T-helper 2 cell treated with Interferon-gamma antibody and Interleukin-4, amounts not matched to agents 5 μg/mL and 100 μg/mL, for 36 hours (primary cell): ENCODE measurements at places on chromosomes 5 and 9.

DNA sequence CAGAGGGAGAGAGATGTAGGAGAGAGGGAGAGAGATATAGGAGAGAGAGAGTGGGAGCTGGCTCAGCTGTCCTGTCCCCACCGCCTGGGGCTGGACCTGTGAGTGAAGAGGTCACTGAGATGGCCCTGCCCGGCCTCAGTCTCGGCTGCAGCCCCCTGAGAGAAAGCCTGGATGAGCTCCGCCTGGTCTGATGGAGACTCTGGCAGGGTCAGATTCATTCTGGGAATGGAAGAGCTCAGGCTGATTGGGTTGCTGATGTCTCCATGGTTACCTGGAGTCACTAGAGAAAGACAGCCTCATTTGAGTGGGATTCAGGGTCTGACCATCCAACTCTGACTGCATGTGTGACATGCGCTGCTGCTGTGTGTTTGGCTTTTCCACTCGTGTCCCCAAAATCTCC lies 27.1 kb upstream of the SEMA4D start:
- peak overlapping the region; percentile 76 for H3K4me3 ChIP-seq
- no peaks in the 10 kb centered on the region for H3K27me3 ChIP-seq

DNA sequence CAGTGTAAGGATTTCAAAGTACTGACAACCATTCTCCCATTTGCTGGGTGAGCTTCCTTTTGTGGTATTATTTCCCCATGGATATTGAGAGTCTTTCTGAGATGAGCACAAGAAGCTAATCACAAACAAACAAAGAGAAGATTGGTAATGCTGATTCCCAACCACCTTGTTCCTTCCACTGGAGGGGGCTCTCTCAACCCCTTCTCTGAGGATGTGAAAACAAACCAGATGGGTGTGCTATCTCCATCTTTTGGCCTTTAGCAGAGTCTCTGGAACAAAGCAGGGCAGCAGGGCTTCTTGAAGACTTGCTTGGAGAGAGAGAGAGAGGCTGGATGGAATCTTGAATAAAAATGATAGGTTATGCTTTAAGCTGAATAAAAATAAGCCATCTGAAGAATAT lies 576.7 kb upstream of the ZNF462 start:
- no peaks in the 10 kb centered on the region for H3K4me1 ChIP-seq
- H3K36me3 ChIP-seq = no peaks in the 10 kb centered on the region
- H3K4me3 ChIP-seq = no peak overlapping the region
- no peak overlapping the region for H3K27ac ChIP-seq
- H3K27me3 ChIP-seq = no peaks in the 10 kb centered on the region

- H3K27ac ChIP-seq = no peak overlapping the region
- H3K36me3 ChIP-seq = no peaks in the 10 kb centered on the region
- peaks cover 5% of the 10 kb centered on the region for H3K27me3 ChIP-seq
- H3K4me3 ChIP-seq = no peak overlapping the region
These were observed 388.2 kb upstream of the RPS23 start for GRCh38 chr5:82666312-82666711.

DNA sequence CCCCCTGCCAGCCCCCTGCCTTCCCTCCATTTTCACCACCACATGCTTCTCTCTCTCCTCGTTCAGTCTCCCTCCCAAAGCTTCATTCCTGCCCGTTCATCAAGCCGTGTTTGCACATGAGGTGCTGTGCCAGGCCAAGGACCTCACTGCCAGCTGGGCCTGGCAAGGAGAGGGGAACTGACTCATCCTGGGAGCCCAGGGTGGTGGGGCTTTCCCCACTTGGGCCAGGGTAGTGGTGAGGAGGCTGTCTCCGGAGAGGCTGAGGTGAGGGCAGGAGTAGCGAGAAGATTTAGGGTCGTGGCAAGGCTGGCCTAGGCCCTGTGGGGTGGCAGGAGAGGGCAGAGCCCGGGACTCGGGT lies 30.4 kb upstream of the NOTCH1 start:
- H3K27me3 ChIP-seq = no peaks in the 10 kb centered on the region
- no peak overlapping the region for H3K4me3 ChIP-seq
- peaks cover 4% of the 10 kb centered on the region for H3K4me1 ChIP-seq

DNA sequence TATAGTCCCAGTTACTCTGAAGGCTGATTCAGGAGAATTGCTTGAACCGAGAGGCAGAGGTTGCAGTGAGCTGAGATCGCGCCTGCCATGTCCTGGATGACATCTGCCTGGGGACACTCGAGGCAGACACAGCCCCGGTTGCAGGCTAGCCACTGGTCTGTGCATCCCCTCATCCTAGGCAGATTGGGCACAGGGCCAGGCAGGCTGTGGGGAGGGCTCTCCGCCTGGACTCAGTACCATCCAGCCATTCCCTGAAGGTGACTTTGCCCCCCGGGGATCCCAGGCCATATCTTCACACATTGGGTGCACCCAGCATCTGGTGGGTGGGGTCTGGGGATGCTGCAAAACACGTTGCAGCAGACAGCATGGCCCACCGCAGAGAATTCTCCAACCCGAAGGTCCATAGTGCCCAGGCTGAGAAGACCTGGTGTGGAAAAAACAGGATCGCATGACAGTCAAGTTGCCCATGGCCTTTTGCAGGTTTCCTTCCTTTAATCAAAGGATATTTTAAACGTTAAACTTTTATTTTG lies 50.9 kb upstream of the SUSD3 start:
- peaks cover 54% of the 10 kb centered on the region for H3K36me3 ChIP-seq
- DNase-seq = no peak
- no peak overlapping the region for H3K27ac ChIP-seq

DNA sequence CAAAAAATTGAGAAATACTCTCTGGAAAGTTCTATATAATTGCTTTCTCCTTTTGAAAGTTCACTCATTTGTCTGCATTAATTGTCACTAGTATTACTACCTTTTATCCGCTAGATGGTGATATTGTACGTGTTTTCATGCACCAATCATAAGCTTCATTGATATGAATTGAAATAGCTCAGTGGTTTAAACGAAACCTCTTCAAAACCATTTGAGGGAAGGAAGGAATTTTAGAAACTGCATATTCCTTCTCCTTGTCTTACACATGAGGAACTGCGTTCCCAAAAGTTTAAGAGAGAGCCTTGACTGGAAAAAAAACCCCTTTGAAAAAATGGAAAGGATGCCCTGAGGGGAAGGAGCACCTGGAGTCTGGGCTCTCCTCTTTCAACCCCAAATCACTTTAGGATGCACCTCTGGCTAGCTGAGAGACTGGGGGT lies 98.6 kb downstream of the YTHDC2 start:
- DNase-seq = no peak
- no peak overlapping the region for H3K4me3 ChIP-seq
- no peaks in the 10 kb centered on the region for H3K36me3 ChIP-seq
- H3K27me3 ChIP-seq = peaks cover 15% of the 10 kb centered on the region
- H3K27ac ChIP-seq = no peak overlapping the region

DNA sequence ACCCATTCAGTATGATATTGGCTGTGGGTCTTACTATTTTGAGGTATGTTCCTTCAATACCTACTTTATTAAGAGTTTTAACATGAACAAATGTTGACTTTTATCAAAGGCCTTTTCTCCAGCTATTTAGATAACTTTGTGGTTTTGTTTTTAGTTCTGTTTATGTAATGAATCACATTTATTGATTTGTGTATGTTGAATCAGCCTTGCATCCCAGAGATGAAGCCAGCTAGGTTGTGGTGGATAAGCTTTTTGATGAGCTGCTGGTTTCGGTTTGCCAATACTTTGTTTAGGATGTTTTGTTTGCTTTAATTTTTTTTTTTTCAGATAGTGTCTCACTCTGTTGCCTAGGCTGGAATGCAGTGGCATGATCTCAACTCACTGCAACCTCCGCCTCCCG lies 609.0 kb upstream of the COX7C start:
- no peaks in the 10 kb centered on the region for H3K27me3 ChIP-seq
- H3K27ac ChIP-seq = no peak overlapping the region
- no peak overlapping the region for H3K4me3 ChIP-seq
- DNase-seq = no peak
- H3K36me3 ChIP-seq = no peaks in the 10 kb centered on the region

DNA sequence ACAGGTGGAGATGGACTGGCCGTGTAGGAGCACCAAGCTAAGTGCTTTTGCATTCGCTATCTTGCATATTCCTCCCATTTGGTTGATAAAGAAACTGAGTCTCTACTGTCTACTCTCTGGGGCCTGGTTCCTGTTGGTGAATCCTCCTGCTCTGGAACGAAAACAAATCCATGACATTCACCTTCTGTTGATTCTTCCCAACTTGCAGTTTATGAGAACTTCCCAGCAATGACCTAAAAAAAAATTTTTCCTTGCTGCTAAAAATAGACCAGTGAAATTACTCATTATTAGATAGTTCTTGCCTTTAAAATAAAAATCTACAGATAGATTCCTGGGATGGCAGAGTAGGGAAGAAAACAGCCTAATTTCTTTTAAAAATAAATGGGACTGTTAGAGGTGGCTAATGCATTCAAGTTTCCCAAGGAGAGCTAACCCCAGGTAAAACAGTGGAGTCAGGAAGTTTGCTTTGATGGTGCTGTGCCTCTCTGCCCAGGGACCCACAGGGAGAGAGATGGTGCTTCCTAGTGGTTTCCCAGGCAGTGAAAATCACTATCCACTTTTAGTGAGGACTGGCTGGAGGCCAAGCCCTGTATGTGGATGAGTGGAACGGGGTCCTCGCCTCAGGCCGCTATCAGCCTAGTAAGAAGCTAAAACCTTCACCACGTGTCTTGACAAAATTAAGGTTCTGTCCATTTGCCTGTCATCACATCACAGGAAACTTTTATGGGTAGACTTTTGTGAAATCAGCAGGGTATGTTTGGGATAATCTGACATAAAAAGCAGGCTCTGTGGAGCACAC lies 68.4 kb upstream of the NR3C1 start:
- no peaks in the 10 kb centered on the region for H3K27me3 ChIP-seq
- no peaks in the 10 kb centered on the region for H3K4me1 ChIP-seq
- H3K4me3 ChIP-seq = no peak overlapping the region
- H3K36me3 ChIP-seq = no peaks in the 10 kb centered on the region
- H3K27ac ChIP-seq = no peak overlapping the region
